ENCODE measurements at places on chromosomes 11 and 22.

DNA sequence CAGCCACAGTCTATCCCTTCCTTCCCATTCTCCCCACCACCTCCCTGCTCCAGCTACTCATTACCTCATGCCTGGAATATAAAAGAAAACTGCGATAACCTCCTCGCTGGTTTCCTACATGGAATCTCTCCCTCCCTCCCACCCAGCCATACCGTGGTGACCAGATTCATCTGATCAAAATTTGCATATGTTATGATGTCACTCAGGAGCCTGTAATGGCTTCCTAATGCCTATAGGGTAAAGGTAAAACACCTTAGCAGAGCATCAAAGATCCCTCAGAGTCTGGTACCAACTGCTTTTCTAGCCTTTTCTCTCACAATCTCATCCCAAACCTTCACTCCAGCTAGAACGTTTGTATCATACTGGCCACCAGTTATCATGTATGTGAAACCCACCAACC, 19.6 kb downstream of the RTN4RL2 start:
- DNase-seq: no peak

DNA sequence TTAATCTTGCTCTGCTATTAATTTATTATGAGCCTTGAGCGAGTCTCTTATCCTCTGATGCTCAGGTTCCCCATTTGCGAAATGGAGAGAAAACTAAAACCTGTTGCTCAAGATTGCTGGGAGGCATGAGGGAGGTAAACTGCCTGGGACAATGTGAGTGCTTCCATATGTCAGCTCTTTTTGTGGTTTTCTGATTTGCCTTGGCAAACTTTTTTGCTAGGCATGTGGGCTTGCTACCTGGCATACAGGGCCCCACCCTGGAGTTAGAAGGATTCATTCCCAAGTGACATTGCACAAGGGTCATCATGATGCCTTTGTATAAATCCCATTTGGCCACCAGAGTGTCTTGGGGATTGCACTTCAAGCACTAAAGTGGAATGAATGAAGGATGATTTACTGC, 22.4 kb downstream of the TSPAN18 start:
- no peak for DNase-seq

DNA sequence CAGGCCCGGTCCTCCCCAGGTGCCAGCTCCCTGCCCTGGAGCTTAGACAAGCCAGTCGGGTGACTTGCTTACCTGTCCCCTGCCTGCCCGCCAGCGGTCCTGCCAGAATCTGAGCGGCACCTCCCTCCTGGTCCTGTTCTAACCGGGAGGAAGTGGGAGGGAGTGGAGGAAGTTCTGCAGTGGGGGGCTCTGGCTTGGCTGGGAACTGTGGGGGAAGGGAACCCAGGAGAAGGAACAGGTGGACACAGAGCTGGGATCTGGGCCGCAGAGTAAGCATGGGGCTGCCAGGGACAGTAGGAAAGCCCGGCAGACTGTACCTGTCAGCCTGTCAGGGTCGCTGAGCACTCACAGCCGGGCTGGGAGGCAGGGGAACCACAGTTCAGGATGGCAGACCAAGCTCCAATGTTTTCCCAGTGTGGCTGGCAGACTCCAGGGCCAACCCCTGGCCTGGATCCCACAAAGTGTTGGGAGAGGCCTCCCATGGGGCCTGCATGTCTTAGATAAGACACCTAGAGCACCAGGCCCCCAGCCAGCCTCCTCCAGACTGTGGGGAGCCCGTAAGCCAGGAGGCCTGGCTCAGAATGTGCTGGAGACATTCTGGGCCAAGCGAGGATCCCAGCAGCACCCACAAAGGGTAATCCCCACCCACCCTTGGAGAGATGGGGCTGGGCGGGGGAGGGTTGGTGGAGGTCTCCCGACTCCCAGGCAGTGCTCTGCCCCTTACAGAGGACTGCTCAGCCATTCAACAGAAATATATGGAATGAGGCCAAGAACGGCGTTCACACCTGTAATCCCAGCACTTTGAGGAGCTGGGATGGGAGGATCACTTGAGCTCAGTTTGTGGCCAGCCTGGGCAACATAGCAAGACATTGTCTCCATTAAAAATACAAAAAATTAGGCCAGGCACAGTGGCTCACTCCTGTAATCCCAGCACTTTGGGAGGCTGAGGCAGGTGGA, 2.3 kb downstream of the CYB5R3 start:
- no peak for DNase-seq

GRCh38 chr11:69253028-69253427, 40.9 kb upstream of the MYEOV start:
- DNase-seq: no peak

GRCh38 chr11:61004761-61005181, 33.3 kb downstream of the CD6 start:
- DNase-seq: no peak

- DNase-seq: no peak
Observed at GRCh38 chr22:49327411-49328117, 500.1 kb downstream of the BRD1 start.

GRCh38 chr22:43039800-43040199, 24.9 kb upstream of the PACSIN2 start:
- no peak for DNase-seq

- DNase-seq: no peak
Observed at GRCh38 chr22:42473484-42474193, 41.4 kb upstream of the NFAM1 start.

- DNase-seq: no peak
Observed at GRCh38 chr11:70854201-70854600, 398.2 kb downstream of the SHANK2 start.

DNA sequence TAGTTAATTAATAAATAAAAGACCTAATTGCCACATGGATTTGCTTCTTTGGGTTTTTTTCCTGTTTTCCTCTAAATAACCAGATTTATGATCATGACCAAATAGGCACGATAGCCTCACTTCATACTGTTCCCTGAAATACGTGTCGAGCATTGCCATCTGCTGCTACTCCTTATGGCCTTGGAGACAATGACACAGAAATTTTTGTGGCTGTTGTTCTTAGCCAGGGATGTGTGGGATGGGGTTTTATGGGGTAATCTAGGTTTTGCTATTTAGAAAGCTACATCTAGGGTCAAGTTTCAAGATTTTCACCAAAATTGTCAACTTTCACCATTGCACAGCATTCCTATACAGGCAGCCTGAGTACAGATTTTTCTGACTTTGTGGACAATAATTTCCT, 145.2 kb downstream of the DBX1 start:
- DNase-seq: no peak

- DNase-seq: no peak
Observed at GRCh38 chr11:7896009-7896785, 34.9 kb downstream of the OR10A6 start.

- DNase-seq: no peak
Observed at GRCh38 chr11:12897390-12897789, 111.7 kb upstream of the RASSF10 start.

DNA sequence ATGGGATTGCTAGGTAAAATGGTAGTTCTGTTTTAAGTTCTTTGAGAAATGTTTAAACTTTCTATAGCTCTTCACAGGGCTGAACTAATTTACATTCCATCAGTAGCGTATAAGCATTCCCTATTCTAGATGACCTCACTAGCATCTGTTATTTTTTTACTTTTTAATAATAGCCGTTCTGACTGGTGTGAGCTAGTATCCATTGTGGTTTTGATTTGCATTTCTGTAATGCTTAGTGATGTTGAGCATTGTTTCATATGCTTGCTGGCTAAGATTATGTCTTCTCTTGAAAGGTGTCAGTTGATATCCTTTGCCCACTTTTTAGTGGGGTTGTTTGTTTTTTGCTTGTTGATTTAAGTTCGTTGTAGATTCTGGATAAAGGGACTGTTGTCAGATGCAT, 35.9 kb downstream of the MMP27 start:
- DNase-seq: no peak

GRCh38 chr22:26588729-26589366, 1.1 kb downstream of the TPST2 start:
- no peak for DNase-seq

GRCh38 chr22:44180706-44181032, at the start of gene PARVG:
Gene PARVG, plus strand, starts transcription at chr22:44180925. Its CDS starts 2,405 bp downstream, at chr22:44183330.
- no peak for DNase-seq

GRCh38 chr11:14551380-14551779, 31.2 kb upstream of the PSMA1 start:
- no peak for DNase-seq

GRCh38 chr11:133723056-133723455, 122.3 kb downstream of the SPATA19 start:
- DNase-seq: no peak

- DNase-seq: no peak
Observed at GRCh38 chr11:30758518-30758917, 172.4 kb upstream of the MPPED2 start.

DNA sequence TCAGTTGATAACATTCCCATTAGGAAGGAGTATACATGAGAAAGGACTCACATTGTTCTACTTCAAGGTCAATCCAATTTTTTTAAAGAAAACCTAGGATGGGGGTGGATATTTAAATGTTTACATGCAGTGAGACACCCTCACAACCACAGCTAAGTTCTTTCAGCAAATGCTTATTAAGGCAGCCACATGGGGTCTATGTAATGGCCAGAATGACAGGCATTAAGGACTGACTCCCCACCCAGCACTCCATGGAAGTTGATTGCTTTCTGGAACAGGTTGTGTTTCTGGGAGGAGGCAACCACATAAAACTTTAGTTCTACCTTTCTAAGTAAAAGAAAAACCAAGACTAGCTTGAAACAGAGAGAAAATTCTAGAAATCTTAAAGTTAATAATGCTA, 662.0 kb upstream of the CCDC90B start:
- DNase-seq: no peak

DNA sequence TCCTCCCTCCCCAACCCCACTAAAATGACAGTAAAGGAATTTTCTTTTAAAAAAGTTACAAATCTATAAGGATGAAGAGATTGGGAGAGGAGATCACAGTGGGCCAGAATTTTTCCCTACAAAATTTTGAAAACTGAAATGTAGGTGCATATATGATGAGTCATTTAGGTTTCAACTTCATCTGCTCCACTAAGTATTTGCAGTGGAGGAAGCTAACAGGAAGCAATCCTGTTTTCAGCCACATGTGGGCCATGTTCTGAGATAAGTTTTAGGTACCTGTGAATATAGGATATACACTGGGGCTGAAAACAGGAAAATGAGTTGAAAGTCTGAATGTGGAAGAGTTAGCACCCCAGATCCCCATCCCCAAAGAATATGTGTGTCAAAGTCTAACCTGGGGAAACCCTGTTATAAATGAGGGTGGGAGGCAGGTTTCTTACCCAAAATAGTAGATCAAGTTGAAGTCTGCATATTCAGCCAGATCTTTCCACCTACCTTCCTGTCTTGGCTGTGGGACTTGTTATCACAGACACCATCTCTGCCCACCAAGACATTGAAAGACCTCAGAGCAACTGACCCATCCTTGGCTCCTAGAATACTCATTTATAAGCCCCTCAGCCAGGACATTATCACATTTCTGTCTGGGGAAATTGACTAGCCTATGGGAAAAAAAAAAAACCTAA, 87.3 kb downstream of the PACS1 start:
- DNase-seq: no peak

GRCh38 chr11:17607591-17608570, 60.8 kb downstream of the OTOG start:
- no peak for DNase-seq

- peak; percentile 12 for DNase-seq
Observed at GRCh38 chr22:22558972-22559603, at the start of gene PRAME. Gene PRAME, minus strand, starts transcription at chr22:22559265. Its CDS starts 2,433 bp downstream, at chr22:22556832.

DNA sequence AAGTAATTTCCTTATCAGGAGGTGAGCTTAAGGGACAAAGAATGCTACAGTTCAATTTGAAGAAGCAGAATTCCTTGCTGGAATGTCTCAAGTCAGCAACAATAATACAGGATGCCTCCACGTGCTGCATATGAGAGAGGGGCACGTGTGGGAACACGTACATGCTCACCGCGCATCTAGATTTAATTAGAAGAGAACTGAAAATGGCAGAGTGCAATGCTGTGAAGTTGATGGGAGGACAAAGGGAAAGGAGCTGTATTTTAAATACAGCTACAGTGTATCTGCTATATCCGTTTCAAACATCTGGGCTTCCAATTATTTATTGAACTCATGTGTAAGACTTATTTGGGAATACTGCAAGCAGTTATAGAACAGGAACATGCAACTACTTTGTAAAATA, 328.7 kb downstream of the SOX6 start:
- no peak for DNase-seq

DNA sequence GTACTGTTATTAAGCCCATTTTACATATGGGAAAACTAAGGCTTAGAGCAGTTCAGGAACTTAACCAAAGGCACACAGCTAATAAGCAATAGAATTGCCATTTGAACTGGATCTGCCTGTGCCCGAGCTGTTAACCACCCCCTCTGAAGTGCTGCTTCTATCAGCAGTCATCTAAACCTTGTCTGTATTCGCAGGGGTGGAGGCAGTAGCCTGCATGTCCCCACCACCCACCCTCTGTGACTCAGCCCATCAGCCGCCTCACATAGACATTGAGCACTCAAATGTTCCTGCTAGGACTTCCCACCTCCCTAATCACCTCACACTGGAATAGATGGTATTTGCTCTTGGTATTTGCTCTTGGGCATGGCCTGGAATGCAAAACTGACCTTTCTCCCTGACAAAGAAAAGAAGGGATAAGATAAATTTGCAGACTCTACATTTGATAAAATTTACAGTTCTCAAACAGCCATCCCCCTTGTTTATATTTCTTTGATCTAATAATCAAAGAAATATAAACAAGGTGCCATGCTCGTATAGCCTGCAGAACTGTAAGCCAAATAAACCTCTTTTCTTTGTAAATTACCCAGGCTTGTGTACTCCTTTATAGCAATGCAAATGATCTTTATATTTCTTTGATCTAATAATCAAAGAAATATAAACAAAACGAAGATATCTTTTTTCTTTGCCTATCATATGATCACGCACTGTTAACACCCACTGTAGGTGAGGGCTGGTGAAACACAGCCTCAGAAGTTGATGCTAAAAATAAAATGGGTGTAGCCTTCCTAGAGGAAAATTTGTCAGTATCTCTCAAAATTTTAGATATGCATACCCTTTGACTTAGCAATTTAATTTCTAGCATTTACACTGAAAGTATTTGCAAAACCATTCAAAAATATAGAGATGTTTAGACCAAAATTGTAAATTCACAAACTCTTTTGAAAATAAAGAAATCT, 15.9 kb downstream of the DKK3 start:
- no peak for DNase-seq

GRCh38 chr22:23034621-23035556, 35.4 kb upstream of the GNAZ start:
- DNase-seq: no peak

- DNase-seq: no peak
Observed at GRCh38 chr22:33896154-33896553, 24.1 kb downstream of the LARGE1 start.

DNA sequence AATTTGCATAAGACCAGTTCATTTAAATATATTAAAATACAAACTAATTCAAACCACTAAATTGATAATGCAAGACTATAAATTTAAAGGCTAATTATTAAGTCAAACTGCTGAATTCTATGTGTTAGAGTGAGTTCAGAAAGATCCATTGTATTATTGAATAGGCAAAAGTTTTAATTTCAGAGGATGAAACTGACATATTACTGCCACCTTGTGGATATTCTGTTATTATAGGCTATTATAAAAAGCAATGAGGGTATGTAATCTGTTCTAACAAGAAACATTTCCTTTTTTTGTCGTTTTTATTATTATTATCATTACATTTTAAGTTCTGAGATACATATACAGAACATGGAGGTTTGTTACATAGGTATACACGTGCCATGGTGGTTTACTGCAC, 20.9 kb upstream of the NAALAD2 start:
- no peak for DNase-seq

Measured in stimulated activated CD8-positive, alpha-beta memory T cell treated with anti-CD3 and anti-CD28 coated beads, Interleukin-15, amount 100 ng/mL, for 4 hours (primary cell).